ENCODE measurements at places on chromosomes 11 and 22. TPM values are rescaled to one million over a fixed set of nuclear protein-coding genes. Genes with fewer than 3 reads are reported as not detected.

DNA sequence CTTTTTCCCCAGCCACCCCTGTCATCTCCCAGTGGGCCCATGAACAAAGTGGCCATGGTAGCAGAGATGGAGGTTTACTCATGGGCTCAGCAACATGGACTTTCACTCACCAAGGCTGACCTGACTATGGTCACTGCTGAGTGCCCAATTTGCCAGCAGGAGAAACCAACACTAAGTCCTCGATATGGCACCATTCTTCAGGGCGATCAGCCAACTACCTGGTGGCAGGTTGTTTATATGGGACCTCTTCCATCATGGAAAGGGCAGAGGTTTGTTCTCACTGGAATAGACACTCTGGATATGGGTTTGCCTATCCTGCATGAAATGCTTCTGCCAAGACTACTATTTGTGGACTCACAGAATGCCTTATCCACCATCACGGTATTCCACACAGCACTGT is 1009.1 kb downstream of the NTM start:
- DNase-seq: no peak

- peak; percentile 38 for DNase-seq
Measured at GRCh38 chr22:45240104-45240809, 437 bp downstream of the KIAA0930 start.

DNA sequence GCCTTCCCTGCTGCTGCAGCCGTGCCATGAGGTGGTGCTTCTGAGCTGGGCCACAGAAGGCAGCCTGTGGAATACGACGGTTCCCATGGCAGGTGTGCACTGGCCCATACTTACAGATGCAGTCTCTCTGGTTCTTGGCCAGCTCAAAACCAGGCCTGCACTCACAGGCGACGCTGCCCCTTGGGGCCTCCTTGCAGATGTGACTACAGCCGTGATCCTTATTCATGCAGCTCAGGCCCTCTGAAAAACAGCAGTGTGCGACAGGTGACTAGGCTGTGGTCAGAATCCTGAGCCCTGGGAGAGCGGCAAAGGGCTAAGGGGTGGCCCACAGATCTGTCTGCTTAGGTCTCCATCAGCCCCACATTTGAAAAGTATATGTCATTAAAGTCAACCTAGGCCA is 22.1 kb downstream of the SCUBE2 start:
- DNase-seq: no peak

DNA sequence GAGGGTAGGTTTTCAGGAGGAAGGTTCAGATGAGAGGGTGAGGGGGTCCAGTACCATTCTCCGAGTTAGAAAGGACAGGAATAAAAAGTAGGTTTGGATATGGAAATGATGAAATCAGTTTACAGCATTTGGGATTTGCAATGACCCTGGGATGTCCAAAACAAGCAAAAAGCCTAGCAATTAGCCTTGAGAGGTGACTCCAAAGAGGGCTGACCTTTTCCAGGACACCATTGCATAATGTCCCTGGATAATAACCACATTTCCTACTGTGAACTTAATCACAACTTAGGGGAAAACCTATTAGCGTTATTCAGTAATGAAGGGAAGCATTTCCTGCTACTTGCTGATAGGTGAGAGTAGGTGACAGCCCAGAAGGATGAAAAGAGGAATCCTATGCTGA is 101.4 kb upstream of the ARHGAP42 start:
- no peak for DNase-seq

GRCh38 chr11:65767406-65767805 is 13.4 kb downstream of the AP5B1 start:
- DNase-seq: no peak

GRCh38 chr11:133906241-133906640 is 50.5 kb downstream of the IGSF9B start:
- no peak for DNase-seq

DNA sequence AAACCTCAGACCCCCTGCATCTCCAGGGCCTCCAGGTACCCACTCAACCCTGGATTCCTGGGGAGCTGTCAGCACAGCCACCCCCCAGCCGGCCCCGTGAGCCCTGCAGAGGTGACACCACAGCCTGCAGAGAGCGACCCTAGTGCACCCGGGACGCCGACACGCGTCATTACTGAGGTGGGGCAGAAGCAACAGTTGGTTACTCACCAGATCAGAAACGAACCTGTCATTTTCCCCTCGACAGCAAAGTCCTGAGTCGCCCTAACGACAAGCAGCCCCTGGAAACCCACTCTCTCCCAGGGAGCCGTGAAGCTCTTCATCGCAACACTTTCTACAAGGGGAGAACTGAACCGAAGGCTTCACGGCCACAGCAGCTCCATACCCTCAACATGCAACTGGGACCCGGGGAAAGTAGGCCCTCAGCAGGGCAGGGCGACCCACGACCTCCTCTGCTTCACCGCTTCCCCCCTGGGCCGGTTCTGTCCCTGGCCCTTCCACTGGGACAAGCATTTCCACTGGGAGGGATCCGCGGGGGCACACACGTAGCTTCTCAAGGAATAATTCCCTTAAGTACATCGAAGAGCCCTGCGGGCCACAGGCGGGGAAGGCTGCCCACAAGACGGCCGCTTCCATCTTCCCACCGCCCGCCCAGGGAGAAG is 1.6 kb downstream of the BRD1 start:
- peak; percentile 50 for DNase-seq

DNA sequence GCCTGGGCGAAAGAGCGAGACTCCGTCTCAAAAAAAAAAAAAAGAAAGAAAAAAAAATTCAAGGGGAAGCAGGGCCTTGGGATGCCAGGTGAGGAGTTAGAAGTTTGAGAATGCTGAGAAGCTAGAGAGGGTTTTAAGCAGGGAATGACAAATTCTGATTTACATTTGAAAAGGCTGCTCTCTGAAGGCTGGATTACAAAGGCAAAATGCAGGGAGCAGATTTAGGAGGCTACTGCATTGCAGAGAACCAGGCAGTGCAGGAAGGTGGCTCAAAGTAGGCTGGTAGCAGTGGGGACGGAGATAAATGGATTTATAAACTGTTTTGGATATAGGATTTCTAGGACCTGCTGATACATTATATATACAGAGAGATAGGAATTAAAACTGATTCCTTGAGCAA is 66.6 kb downstream of the KCNC1 start:
- DNase-seq: no peak

- DNase-seq: no peak
Measured at GRCh38 chr22:22745225-22746060, 101.0 kb downstream of the GGTLC2 start.

GRCh38 chr11:115765803-115766239 is 261.6 kb upstream of the CADM1 start:
- no peak for DNase-seq

DNA sequence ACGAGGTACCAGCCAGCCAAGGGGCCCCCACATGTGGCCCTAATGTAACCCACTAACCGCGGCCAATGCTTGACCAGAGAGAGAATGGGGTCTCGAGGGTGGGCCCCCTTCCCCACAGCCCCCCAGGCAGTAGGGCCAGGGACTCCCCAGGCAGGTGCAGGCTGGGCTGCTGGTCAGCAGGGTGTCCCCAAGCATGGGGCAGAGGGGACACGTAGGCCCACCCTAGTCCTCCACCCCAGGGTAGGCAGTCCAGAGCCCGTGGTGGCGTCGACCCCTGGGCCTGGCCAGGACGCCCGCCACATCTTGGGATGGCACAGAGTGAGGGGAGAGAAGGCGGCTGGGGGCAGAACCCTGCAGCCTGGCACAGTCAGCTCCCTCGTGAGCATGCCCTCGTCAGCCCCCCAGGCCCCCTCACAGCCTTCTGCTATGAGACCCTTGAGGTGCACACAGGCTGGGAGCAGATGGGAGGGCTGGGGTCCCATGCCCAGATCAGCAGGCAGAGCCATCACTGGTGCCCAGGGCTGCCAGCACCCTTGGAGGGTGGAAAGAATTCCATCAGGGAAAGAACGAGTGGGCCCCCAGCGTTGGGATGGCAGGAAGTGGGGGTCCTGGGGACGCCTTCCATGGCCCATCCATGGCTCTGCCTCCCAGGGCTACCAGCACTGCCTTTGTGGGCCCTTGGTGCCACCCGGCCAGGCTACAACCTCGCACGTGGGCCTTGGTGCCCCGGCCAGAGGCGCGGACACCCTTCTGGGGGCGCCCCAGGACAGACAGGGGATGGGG is 6.1 kb downstream of the TNNT3 start:
- no peak for DNase-seq

- DNase-seq: peak; percentile 46
Measured at GRCh38 chr11:33375688-33376311, 118.6 kb downstream of the HIPK3 start.

DNA sequence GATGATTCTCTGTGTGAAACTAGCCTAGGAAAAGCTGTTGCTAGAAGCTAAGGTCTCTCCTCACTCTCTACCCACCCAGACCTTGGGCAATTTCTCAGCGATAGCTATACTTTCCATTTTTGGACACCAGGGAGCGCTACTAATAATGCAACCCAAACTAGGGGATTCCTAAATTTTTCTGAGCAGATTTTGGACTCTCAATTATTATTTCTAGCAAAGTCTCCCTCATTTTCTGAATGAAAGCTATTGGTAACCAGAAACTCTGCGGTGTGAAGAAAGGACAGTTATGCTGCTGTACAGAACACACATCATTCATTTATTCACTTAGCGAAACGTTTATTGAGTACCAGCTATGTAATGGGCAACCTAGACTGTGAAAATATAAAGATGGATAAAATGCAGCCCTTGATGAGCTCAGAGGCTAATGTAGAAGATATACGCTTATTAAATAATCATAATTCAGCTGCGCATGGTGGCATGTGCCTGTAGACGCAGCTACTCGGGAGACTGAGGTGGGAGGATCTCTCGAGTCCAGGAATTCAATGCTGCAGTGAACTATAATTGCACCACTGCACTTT is 6.1 kb upstream of the STIM1 start:
- peak; percentile 58 for DNase-seq

DNA sequence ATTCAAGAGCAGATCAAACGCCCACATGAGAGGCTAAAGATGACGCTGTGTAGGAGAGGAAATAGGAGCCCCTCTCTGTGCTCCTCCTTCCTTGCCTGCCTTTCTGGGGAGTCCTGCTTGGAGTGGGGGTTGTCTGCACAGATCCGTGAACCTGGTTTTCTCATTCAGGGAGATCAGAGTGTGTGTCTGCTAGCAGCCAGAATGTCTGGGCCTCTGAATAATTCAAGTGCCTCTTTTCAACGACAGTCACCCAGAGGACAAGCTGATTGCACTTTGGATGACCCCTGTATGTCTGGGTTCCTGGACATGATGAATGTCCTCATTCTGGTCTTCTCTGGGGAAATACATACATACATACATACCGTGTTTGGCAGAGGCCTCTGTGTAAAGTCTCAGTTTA is 592.5 kb upstream of the B3GAT1 start:
- DNase-seq: no peak

DNA sequence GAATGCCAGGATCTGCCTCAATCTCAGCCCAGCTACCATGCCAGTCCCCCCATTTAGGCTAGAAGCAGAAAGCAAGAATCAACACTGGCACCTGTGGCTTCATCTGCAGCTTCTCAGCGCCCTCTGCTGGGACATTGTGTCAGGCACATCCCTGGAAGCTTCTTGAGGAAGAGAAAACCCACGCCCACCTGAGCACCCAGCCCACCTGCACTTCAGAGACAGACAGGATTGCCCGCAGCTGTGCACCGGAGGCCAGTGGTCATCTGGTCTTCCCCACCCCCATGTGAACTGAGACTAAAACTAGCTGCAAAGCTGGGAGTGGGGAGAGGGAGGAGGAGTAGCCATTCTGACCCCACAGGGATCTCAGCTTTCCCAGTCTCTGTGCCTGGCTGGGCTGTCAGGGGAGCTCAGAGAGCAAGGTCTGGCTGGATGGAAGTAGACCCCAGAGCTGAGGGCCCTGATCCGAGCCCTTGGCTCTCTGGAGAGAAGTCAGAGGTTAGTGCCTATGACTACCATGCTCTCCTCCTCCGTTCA is 66.8 kb downstream of the FEZ1 start:
- DNase-seq: peak; percentile 74

DNA sequence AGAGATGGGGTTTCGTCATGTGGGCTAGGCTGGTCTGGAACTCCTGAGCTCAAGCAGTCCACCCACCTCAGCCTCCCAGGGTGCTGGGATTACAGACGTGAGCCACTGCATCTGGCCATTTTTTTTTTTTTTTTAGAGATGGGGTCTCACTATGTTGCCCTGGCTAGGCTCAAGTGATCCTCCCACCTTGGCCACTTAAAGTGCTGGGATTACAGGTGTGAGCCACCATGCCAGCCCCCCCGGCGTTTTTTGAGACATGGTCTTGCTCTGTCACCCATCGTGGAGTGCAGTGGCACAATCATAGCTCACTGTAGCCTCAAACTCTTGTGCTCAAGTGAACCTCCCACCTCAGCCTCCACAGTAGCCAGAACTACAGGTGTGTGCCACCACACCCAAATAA is 16.5 kb downstream of the RHBDD3 start:
- DNase-seq: no peak

- no peak for DNase-seq
Measured at GRCh38 chr11:28679795-28680468, 571.7 kb downstream of the METTL15 start.

- no peak for DNase-seq
Measured at GRCh38 chr22:46000081-46001027, 23.4 kb upstream of the WNT7B start.

DNA sequence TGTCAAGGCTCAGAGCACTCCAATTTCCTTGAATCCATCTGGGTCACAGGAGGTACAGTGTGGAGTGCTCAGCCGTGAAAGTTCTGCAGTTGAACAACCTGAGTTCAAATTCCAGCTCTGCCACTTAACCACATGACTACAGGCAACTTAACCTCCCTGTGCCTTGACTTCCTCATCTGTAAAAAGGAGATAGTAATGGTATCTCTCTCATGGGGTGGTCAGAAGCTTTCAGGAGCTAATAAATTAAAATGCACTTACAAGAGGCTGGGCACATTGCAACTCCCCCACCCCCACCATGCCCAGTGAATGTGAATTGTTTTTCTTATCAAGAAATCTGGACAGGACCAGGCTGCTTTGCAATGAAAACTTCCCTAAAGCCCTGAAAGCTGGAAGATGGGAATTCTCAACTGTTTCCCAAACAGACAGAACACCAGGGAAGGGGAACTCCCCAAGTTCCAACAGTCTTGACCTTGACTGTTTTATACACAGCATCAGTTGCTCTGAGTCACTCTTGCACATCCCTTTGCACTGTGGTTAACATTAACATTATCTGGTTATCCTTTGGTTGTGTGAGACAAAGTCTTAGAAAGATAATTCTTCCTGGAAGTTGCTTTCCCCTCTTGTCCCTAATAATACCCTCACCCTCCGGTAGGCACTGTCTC is 137.0 kb downstream of the SLC1A2 start:
- no peak for DNase-seq

F2 gene
- not detected for total RNA-seq

NAALADL1 gene
- total RNA-seq: 12.3 TPM

PTPN5 gene
- not detected for total RNA-seq

OR10V1 gene
- total RNA-seq: not detected

SOX10 gene
- not detected for total RNA-seq

ADM gene
- total RNA-seq: 785 TPM

C22orf23 gene
- total RNA-seq: under 0.01 TPM

DCHS1 gene
- 46.2 TPM for total RNA-seq

CHORDC1 gene
- total RNA-seq: 19.8 TPM

IL10RA gene
- not detected for total RNA-seq

IGF2 gene
- total RNA-seq: 4.6 TPM

NPAS4 gene
- total RNA-seq: not detected

TESMIN gene
- 0.79 TPM for total RNA-seq

MIAT gene
- total RNA-seq: 0.22 TPM

All from lung microvascular endothelial cell (primary cell).